Ascending aorta (tissue), 2 donors: ENCODE measurements at places on chromosomes 6 and 20. TPM values are rescaled to one million over a fixed set of nuclear protein-coding genes. Genes with fewer than 3 reads are reported as not detected.

DNA sequence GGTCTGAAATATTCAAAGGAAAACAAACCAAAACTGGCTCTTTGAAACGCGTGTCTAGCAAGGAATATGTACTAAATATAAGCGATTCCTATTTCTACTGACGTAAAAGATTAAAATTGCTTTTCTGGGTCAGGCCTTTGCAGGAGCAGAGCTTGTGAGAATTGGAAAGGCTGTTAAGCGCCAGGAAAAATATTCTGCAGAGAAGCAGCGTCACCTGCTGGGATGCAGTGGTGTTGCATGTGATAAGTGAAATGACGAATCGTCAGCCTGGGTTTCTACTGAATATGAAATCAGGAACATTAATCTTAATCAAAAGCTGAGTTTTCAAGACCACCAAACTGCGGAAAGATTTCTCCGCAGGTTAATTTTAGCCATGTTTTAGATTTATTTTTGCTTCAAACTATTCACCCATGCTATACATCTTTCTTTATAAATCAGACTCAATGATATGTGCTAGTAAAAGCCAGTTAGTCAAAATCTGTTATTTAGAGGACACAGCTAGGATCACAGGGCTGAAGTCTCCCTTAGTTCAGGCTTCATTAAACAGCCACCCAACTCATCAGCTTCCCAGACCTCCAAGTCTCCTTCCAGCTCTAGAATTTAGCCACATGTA lies 67.4 kb downstream of the ALDH8A1 start:
- H3K36me3 ChIP-seq, result no peaks in the 10 kb centered on the region
- no peaks in the 10 kb centered on the region for H3K27me3 ChIP-seq

The RBL1 gene
- total RNA-seq, result 1.9 TPM

The F13A1 gene
- total RNA-seq, result 91.9 TPM

GRCh38 chr6:84847390-84848160 lies 83.2 kb upstream of the TBX18 start:
- H3K4me3 ChIP-seq, result no peak overlapping the region
- no peak overlapping the region for H3K27ac ChIP-seq
- no peaks in the 10 kb centered on the region for H3K27me3 ChIP-seq
- DNase-seq, result no peak
- H3K4me1 ChIP-seq, result no peaks in the 10 kb centered on the region

The ARFGEF3 gene
- total RNA-seq, result 1.8 TPM
